Activated B cell treated with CpG ODN at 0.5 μM for 24 hours (primary cell): ENCODE measurements at places on chromosomes 3 and 15. TPM values are rescaled to one million over a fixed set of nuclear protein-coding genes. Genes with fewer than 3 reads are reported as not detected.

DNA sequence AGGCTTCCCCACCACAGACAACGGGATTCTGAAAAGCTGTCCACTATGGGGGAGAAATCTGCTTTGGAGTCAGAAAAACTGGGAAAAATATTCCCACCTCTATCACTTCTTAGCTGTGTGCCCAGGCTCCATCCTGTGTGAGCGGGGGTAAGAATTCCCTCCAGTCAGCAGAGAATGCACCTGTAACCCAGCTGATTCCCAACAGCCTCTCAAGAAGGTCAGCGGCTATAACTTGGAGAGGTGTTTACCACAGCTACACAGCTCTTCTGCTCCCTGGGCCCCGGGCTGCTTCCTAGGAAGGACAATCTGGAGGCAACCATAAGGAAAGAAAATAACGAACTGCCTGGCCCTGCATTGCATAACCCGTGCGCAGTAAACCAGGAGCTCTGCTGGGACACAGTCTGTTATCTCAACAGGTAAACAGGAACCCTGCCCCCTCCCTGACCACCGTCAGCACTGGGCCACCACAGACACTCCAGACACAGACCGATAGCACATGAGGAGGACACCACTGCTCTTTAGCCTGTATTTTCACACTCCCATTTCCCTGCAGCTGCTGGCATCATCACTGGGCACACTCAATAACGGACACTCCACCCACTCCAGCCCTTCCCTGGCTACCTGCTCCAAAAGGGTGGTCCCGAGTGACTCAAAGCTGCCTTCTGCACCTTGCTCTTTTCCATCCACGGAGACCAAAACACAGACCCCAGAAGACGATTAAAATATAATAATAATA lies 2.1 kb downstream of the RAB43 start:
- no peak for DNase-seq

DNA sequence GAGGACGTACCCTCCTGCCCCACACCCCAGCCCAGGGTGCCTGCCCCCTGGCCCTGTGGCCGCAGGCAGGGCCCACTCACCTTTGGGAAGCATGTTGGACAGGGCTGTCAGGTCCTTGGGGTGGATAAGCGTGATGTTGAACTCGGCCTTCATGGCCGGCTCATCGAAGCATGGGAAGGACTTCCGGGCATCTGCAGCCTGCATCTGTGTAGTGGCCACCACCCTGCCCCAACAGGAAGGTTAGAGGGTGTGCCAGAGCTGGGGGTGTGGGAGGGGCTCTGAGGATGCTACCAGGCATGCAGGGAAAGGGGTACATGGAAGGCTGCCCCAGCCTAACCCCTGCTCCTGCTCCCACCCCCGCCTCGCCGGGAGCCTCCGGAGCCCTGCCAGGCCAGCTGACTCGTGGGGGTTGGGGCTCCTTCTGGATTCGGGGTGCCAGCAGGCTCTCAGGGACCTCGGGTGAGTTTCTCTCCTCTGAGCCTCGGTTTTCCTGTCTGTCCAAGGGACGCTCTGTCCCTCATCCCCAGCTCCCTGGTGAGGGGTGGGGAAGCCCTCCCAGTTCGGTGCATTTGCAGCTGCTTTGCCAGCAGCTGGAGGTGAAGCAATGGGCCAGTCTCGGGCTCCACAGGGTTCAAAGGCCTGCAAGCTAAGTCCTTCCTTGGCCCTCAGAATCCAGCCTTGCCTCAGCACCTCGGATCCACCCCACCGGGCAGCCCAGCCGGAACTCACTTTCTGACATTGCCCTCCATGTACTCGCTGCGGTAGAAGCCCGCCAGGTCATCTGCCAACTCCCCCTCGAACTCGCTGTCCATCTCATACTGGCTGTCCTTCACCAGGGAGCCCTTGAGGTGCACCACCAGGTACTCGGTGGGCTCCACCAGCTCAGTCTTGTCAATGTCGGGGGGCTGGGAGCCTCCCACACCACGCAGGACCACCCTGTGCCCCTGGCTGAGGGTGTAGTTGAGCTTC lies 9.1 kb downstream of the ANPEP start:
- no peak for DNase-seq

DNA sequence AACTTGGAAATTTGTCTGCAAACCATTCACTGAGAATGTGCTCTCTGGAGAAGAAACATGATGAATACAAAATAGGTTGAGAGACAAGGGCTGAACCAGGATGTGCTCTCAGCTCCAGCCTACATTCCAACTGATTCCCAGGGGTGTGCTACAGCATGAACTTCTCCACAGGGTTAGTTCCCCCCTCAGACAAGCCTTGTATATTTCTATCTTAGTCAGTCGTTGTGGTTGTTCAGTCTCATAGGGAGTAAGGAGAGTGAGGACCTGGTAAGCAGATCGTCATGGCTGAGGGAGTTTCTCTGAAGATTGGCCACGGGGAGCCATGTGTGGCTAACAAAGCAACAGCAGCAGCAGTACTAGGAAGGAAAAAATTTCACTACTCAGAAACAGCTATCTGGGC lies 919.7 kb upstream of the CADM2 start:
- no peak for DNase-seq

The PLAAT1 gene
- total RNA-seq, result not detected in 2 replicates

- DNase-seq, result no peak
Measured at GRCh38 chr15:60695713-60696522, 217.0 kb upstream of the ICE2 start.

DNA sequence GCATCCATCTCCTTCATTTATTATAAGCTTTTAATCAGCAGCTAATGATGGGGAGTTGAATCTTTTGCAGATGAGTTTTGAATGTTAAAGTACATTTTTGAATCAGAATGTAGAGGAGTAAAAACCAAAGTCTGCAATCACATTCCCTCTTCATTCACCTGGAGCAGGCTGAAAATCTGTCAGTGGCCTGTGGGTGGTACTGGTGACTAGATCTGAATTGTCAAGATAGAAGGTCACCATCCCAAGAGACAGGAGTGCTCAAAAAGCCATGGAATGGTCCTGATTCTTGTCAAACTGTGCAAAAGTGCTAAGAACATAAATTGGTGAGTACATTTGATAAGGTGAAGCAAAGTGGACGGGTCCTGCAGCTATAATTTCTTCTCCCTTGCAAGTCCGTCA lies 881.3 kb upstream of the NR2F2 start:
- DNase-seq, result no peak

DNA sequence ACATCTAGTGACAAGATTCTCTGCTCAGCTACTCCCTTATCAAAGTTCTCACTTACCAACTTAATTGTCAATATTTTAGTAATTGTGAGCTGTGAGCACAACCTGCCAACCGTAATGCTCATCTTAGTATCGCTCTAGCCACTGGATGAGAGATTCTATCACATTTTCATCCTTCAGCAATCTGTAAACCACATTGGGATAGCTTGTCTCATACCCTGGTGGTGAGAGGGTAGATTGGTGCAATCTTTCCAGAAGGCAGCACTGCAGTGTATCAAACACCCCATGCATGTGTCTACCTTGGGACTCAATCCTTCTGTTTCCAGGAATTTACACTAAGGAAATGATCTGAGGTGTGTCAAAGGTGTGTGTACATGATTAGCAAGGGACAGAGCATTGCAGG lies 18.9 kb upstream of the ATP8B4 start:
- DNase-seq, result no peak

The AHSG gene
- total RNA-seq, result not detected in 2 replicates

- DNase-seq, result no peak
Measured at GRCh38 chr15:68768321-68768720, 52.4 kb downstream of the ANP32A start.

GRCh38 chr3:64518950-64519349 lies 168.8 kb downstream of the ADAMTS9 start:
- no peak for DNase-seq

GRCh38 chr15:71511796-71512681 lies 298.3 kb upstream of the NR2E3 start:
- DNase-seq, result no peak

GRCh38 chr3:169980055-169980454 lies 13.4 kb downstream of the SEC62 start:
- DNase-seq, result no peak

The MYL3 gene
- total RNA-seq, result not detected in 2 replicates

The FAM107A gene
- total RNA-seq, result not detected in 2 replicates

The CP gene
- total RNA-seq, result not detected in 2 replicates

GRCh38 chr3:137264071-137264820 lies 306.5 kb downstream of the IL20RB start:
- no peak for DNase-seq

DNA sequence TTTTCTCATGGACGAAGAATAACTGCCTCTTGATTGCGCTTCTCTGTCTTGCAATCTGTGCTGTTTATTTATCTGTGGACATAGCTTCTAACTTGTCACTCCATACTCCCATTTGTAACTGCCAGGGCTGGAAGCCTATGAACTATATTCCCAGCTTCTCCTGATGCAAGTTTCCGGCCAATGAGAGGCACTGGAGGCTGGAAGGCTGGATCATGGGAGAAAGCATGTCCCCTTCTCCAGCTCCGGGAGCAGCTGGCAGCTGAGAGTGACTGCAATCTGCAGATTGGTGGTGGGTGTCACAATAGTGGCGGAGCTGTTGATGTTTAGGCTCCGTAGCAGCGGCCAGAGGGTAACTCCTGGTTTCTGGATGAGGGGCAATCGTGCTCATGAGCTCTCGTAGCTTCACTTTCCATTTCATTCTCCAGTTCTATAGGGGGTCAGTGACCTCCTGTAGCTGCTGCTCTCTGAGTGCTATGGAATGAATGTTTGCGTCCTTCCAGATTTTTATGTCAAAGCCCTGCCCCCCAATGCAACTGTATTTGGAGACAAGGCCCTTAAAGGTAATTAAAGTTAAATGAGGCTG lies 35.7 kb upstream of the PCSK6 start:
- no peak for DNase-seq

DNA sequence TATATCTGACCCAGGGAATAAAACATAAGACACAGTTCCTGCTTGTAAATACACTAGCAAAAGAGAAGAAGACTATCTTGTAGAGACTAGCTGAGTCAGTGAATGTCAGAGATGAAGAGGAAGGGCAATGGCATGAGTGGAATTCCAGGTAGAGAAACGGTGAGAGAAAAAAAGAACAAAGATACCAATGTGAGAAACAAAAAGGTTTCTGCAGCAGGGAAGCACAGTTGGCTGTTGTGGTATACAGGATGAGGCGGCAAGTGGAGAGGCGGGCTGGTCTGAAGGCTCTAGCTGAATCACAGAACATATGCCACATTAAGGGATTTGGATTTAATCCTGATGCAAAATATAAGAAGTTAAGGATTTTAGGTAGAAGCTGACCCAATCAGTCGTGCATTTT lies 17.1 kb upstream of the TASOR start:
- no peak for DNase-seq

The HRH1 gene
- not detected in 2 replicates for total RNA-seq

The DAZL gene
- not detected in 2 replicates for total RNA-seq

- DNase-seq, result no peak
Measured at GRCh38 chr3:178259703-178260102, 276.5 kb upstream of the KCNMB2 start.

- DNase-seq, result no peak
Measured at GRCh38 chr3:122111974-122112373, 56.8 kb downstream of the CD86 start.

The PSTPIP1 gene
- 33.7 and 42.7 TPM in 2 replicates for total RNA-seq

GRCh38 chr3:119542168-119542767 lies 17.1 kb downstream of the CD80 start:
- DNase-seq, result no peak

The CHMP2B gene
- 21.7 and 26.8 TPM in 2 replicates for total RNA-seq

DNA sequence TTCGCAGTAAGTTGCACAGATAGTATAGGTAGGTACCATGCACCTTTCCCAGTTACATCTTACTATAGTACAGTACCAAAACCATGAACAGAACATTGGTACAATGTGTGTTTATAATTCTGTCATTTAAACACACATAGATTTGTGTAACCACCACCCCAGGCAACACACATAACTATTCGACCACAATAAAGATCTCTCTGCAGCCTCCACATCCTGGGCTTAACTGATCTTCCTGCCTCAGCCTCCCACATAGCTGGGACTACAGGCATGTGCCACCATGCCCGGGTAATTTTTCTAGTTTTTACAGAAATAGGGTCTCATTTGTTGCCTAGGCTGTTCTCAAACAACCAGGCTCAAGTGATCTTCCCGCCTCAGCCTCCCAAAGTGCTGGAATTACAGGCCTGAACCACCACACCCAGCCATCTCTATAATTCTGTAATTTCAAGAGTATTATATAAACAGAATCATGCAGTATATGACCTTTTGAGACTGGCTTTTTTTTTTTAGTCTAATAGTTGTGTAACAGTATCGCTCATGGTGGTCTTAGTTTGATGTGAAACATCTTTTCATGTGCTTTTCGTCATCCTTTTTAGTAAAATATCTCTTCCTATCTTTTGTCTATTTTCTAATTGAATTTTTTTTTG lies 13.3 kb upstream of the TMF1 start:
- no peak for DNase-seq

GRCh38 chr15:100947760-100948429 lies 28.7 kb downstream of the LRRK1 start:
- no peak for DNase-seq

The SPATA12 gene
- total RNA-seq, result not detected in 2 replicates

The NEK10 gene
- total RNA-seq, result 0.59 and 0.84 TPM in 2 replicates

GRCh38 chr15:74825866-74826265 lies 561 bp upstream of the CPLX3 start:
- no peak for DNase-seq

DNA sequence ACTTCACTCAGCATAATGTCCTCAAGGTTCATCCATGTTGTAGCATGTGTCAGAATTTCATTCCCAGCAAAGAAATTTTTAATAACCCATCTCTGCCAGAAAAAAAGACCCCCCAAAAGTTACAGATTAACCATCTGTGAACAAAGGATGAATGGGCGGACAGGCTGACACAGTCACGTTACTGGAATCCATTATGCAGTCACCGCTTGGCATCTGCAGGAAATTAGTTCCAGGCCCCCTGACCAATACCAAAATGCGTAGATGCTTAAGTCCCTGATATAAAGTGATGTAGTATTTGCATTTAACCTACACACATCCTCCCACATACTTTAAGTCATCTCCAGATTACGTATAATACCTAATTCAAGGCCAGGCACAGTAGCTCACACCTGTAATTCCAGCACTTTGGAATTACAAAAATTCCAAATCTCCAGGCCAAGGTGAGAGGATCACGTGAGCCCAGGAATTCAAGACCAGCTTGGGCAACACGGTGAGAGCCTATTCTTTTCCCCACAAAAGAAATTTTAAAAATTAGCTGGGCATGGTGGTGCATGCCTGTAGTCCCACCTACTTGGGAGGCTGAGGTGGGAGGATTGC lies 1.5 kb upstream of the SLC12A8 start:
- no peak for DNase-seq

GRCh38 chr3:58353722-58354553 lies 21.2 kb downstream of the PXK start:
- no peak for DNase-seq

The ICE2 gene
- 55.5 and 78.0 TPM in 2 replicates for total RNA-seq

DNA sequence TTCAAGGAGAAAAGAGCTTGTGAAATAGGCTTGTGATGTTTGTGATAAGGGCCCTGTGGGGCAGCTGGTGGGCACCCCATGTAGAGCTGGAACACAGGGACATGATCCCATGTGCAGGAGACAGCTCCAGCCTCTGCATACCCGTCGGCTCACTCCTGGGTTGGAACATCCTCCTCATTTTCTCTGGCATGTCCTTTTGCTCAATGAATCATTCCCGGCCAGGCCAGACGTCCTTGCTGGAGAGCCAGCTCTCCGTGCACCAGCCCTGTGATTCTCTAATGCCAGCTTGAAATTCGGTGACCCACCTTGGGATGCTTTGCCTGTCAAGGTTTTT lies 77.3 kb downstream of the SMAD3 start:
- DNase-seq, result no peak

- DNase-seq, result no peak
Measured at GRCh38 chr15:23052522-23052921, 13.2 kb upstream of the TUBGCP5 start.

- DNase-seq, result no peak
Measured at GRCh38 chr15:92840149-92840548, 60.0 kb upstream of the CHD2 start.

The CTDSPL gene
- not detected in 2 replicates for total RNA-seq

The GOLGA6L9 gene
- 2.0 and 2.4 TPM in 2 replicates for total RNA-seq
